Regular cardiac myocyte (primary cell): ENCODE measurements at places on chromosomes 16 and 17. TPM values are rescaled to one million over a fixed set of nuclear protein-coding genes. Genes with fewer than 3 reads are reported as not detected.

Gene SNAI3
- total RNA-seq, result not detected in 2 replicates

Gene RAP1GAP2
- total RNA-seq, result 0.28 and 0.96 TPM in 2 replicates

Gene HP
- under 0.01 and 0.28 TPM in 2 replicates for total RNA-seq

Gene PLA2G15
- 22.8 and 40.9 TPM in 2 replicates for total RNA-seq

Gene MSLN
- under 0.01 TPM in 1 of 2 replicates, not detected in the other for total RNA-seq

Gene FOXN1
- total RNA-seq, result not detected in 2 replicates

Gene KRT12
- not detected in 2 replicates for total RNA-seq

Gene PIGS
- total RNA-seq, result 55.8 and 71.6 TPM in 2 replicates

Gene SCN4A
- under 0.01 TPM in 1 of 2 replicates, not detected in the other for total RNA-seq

Gene HOXB8
- under 0.01 TPM in 2 replicates for total RNA-seq

Gene CHAD
- total RNA-seq, result not detected in 2 replicates

Gene TMEM100
- 1.1 and 2.7 TPM in 2 replicates for total RNA-seq

Gene CCDC40
- 2.5 and 2.7 TPM in 2 replicates for total RNA-seq

Gene LRRC36
- 0.28 TPM in 1 of 2 replicates, not detected in the other for total RNA-seq

Gene BORCS6
- 6.9 and 7.6 TPM in 2 replicates for total RNA-seq

Gene SOCS7
- total RNA-seq, result 12.4 and 12.7 TPM in 2 replicates

Gene LRRC37A
- total RNA-seq, result 1.2 and 3.1 TPM in 2 replicates

Gene CMTM1
- total RNA-seq, result 2.1 and 2.5 TPM in 2 replicates

Gene TMC7
- total RNA-seq, result 0.56 and 0.77 TPM in 2 replicates

Gene CA10
- total RNA-seq, result not detected in 2 replicates

Gene ITGA3
- total RNA-seq, result 148 and 315 TPM in 2 replicates

Gene MILR1
- 6.5 and 7.0 TPM in 2 replicates for total RNA-seq

Gene UNC13D
- total RNA-seq, result 0.19 and 0.85 TPM in 2 replicates

Gene CPNE7
- total RNA-seq, result 8.2 and 11.3 TPM in 2 replicates

Gene MYL4
- 0.77 and 2.8 TPM in 2 replicates for total RNA-seq

Gene EME1
- 3.7 and 18.0 TPM in 2 replicates for total RNA-seq

Gene KRTAP16-1
- total RNA-seq, result not detected in 2 replicates

Gene WSCD1
- 0.85 and 3.3 TPM in 2 replicates for total RNA-seq

Gene P2RX1
- total RNA-seq, result 0.28 and 0.38 TPM in 2 replicates

Gene RGS11
- total RNA-seq, result 0.38 and 2.3 TPM in 2 replicates

Gene IL17C
- total RNA-seq, result not detected in 2 replicates

Gene SLC9A5
- 1.2 and 2.3 TPM in 2 replicates for total RNA-seq

Gene RHBDF1
- 24.8 and 31.4 TPM in 2 replicates for total RNA-seq

Gene ZKSCAN2
- total RNA-seq, result 2.8 and 3.3 TPM in 2 replicates

Gene CCL5
- 0.28 TPM in 1 of 2 replicates, not detected in the other for total RNA-seq

Gene DHRS7C
- not detected in 2 replicates for total RNA-seq

Gene YBX2
- 0.56 TPM in 1 of 2 replicates, not detected in the other for total RNA-seq

Gene ABCC11
- 0.38 and 0.56 TPM in 2 replicates for total RNA-seq

Gene RPUSD1
- total RNA-seq, result 13.0 and 24.0 TPM in 2 replicates

Gene CACNB1
- total RNA-seq, result 2.3 and 7.9 TPM in 2 replicates

Gene CCL8
- total RNA-seq, result 0.56 TPM in 1 of 2 replicates, not detected in the other

Gene CASKIN1
- 0.19 and 0.56 TPM in 2 replicates for total RNA-seq

Gene SLFN13
- total RNA-seq, result 1.4 and 4.8 TPM in 2 replicates
